ENCODE measurements at places on chromosomes 6 and 20.

DNA sequence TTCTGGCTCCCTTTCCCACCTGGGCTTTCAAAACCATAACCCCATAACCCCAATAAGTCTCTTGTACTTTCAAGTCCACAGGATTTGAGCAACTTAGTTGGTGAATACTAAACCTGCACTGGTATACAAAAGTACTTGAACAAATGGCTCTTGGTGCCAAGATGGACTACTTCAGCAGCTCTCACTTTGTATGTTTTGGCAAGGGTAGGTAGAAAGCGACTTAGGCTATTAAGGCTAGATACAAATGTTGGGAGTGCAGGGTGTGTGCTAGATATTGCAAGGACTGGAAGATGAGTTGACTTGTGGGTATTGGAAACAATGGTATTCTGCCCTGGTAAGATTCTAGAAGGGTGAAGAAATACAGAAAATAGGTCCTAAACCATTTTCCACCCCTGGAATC is 182.6 kb upstream of the MOCS1 start:
- DNase-seq, result no peak

GRCh38 chr6:132780770-132781371 is 17.6 kb downstream of the SLC18B1 start:
- no peak for DNase-seq

DNA sequence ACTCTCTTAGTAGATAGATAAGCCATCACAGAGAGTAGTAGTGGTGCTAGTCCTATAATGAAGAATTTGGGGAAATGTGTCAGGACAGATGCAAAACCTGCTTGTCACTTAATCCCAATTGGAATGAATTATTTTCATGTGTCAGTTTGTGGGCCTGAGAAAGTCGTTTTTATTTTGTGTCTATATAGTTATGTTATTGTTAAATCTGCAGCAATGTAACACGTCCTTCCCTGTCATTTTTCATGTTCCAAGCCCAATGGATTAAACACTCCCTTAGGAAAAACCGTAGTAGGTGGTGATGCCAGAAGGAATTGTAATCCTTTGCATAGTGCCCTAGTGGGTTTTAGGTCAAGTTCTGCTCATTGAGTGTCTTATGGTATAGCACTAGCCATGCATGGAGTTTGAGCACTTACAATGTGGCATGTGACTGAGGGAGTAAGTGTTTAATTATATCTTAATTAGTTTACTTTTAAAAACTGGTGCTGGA is 105.9 kb upstream of the PRSS16 start:
- no peak for DNase-seq

DNA sequence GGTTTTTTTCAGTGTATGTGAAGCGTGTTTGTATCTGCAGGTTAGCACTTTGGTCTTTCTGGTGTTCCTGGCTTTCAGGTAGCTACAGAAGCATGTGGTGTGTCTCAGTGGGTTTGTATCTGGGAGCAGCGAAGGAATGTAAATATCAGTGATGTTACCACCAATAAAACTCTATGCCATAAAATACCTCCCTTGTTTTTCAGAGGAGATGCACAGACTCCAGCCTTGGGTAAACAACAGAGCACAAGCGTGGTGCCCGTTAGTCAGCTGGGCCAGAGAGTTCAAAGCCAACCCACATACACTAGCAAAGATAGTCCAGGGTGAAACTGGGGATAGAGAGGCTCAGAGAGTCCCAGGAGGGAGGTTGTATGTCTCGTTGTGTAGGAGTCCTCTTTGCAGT is 393.8 kb downstream of the SMOC2 start:
- no peak for DNase-seq

DNA sequence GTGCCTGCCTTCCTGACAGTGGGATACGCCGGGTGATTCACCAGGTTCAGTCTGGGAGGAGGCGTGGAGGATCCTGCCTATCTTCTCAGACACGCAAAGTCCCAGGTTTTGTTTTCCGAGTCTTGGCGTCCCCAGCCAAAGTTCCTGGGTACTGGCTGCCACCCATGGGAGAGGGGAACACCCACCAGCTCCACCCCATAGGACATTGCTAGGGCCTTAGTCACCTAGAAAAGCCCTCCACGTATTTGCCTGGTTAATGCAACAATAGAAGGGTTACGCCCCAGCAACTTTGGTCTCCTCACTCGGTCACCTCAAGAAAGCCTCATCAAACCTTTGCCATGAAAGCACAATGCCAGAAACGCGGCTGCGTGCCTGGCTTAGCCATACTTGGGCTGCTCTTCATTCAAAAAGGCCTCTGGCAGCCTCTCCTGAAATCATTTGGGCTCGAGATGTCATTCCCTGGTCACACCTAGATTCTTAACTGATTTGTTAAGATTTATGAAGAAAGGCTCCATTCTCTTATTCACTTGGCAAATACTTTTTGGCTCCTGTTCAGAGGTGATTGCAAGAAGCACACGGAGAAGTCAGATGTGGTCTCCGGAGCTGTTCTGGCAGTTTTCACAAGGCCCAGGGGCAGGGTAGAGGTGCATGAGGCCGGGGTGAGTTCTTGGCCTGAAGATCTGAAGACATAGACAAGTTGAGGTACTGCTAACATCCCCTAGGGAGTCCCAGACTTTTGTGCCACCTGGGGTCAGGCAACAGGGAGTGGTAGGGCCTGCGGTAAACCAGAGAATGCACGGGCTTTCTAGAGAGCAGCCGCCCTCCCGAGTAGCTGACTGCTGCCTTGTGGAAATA is 35.5 kb upstream of the ZNF133 start:
- DNase-seq, result no peak

GRCh38 chr6:147675281-147675680 is 166.8 kb downstream of the SAMD5 start:
- no peak for DNase-seq

- no peak for DNase-seq
Observed at GRCh38 chr6:21342501-21342900, 251.1 kb upstream of the SOX4 start.

GRCh38 chr20:18388860-18389259 is 78.0 kb downstream of the DZANK1 start:
- no peak for DNase-seq

DNA sequence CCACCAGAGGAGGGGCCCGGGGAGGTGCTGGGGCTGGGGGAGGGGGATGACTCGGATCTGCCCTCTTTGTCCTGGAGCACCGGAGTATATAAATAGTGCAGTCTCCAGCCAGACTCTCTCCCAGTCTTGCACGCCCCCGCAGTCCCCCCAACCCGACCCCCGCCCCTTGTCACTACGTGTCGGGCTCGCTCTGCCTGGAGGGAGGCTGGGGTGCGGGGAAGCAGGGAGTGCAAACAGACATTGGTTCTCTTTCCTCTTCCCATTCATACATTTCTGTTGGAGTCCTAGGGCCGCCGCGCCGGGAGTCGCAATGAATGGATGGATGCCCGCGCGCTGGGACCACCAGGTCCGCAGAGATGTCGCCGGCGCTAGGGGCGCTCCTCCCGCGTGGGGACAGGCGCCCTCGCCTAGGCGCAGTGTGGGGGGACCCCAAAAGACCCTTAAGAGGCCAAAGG is 179.3 kb downstream of the TBXT start:
- DNase-seq, result no peak

DNA sequence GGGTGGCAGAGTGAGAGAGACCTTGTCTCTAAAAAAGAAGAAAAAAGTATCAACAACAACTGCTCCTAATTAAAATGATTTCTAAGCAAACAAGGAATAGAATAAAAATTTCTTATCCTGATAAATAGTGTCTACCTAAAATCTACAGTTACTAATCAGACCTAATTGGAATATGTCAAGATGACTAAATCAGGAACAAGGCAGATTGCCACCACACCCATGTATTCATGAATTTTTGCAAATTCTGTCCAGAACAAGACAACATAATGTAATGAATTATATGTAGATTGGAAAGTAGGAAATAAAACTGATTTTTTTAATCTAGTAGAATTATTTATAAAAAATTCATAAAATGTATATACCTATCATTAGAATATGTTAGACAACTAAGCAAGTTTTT is 339.8 kb downstream of the NKAIN2 start:
- DNase-seq, result no peak

- no peak for DNase-seq
Observed at GRCh38 chr20:61257611-61258010, 5.5 kb downstream of the CDH4 start.

DNA sequence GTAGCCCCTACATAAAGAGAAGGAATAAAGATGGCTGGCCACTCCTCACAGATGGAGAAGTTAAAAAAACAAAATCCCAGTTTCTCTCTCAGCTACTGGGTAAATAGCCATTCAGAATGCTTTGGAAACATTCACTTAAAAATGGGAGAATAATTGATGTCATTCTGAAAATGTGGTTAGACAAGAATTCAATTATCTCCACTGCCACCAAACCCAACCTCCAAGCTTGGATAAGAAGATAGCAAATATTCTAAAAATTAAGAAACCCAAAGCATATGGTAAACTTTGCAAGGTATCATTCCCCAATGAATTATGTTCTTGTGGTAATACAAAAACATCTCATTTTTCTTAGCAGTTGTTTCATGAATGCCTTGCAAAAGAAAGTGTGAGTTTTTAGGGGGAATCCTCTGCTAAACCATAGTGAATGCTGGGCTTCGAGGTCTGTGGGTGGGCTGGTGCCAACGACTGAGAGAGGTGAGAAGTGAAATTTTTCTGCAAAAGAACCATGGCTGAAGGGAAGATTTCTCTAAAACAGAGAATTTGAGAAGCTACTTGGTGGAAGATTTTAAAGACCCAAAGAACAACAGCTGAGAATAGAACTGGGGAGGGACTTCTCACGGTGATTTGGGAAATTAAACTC is 497.9 kb upstream of the JARID2 start:
- peak; percentile 63 for DNase-seq

DNA sequence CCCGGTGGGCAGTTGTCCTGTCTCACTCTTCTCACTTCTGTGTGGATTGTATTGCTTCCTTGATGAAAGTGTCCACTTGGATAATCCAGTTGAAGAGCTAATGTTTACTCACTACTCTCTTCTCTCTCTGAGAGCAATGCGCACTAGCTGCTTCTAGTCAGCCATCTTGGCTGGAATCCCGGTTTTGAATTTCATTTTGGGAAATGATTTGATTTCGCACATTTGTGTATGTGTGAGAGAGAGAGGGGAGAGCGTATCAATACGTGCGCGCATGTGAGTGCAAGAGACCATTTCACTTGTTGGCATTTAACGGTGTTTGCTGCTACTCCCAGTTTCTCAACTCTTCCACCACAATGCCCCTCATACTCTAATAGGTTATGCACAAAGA is 67.8 kb downstream of the KLHL32 start:
- no peak for DNase-seq

Measured in activated CD8-positive, alpha-beta memory T cell treated with anti-CD3 and anti-CD28 coated beads, Interleukin-2, amount 50 U/mL, for 48 hours (primary cell).